CD4-positive, alpha-beta T cell treated with Interleukin-21 for 1 hour (primary cell): ENCODE measurements at places on chromosomes 7 and 10.

DNA sequence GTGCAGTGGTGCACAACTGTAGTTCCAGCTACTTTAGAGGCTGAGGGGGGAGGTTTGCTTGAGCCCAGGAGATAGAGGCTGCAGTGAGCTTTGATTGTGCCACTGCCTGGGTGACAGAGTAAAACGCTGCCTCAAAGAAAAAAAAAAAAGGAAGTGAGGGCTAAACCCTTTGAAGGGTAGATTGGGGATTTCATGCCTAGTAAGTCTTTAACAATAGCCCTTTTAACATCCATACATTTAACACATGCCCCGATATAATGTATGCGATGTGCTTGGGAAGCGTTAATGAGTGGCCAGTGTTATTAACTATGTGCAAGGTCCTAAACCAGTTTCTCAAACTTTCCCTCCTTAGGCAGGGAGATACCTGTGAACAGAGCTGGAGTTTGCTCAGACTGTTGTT lies 229.2 kb upstream of the HPS1 start:
- no peak for DNase-seq

GRCh38 chr10:58955615-58956014 lies 220.8 kb upstream of the PHYHIPL start:
- DNase-seq: no peak

- no peak for DNase-seq
These were observed 76.2 kb upstream of the PPP2R2D start for GRCh38 chr10:131824371-131825149.

DNA sequence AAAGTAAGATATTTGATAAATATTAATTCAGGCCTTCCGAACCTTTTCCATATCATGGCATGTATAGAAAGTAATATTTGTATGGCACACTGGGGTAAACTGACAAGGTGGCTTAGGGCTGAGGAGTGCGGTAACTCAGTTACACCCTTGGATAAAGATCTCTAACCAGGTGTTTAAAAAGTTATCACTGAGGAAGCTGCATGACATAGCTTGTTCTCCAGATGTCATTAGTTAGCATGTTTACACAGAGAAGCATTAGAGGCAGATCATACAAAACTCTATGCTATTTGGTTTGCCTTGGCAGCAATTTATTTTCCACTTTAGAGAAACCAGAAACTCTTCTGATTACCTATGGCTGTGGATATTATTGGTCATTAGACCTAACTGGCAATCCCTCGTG lies 118.2 kb downstream of the ST7 start:
- no peak for DNase-seq

DNA sequence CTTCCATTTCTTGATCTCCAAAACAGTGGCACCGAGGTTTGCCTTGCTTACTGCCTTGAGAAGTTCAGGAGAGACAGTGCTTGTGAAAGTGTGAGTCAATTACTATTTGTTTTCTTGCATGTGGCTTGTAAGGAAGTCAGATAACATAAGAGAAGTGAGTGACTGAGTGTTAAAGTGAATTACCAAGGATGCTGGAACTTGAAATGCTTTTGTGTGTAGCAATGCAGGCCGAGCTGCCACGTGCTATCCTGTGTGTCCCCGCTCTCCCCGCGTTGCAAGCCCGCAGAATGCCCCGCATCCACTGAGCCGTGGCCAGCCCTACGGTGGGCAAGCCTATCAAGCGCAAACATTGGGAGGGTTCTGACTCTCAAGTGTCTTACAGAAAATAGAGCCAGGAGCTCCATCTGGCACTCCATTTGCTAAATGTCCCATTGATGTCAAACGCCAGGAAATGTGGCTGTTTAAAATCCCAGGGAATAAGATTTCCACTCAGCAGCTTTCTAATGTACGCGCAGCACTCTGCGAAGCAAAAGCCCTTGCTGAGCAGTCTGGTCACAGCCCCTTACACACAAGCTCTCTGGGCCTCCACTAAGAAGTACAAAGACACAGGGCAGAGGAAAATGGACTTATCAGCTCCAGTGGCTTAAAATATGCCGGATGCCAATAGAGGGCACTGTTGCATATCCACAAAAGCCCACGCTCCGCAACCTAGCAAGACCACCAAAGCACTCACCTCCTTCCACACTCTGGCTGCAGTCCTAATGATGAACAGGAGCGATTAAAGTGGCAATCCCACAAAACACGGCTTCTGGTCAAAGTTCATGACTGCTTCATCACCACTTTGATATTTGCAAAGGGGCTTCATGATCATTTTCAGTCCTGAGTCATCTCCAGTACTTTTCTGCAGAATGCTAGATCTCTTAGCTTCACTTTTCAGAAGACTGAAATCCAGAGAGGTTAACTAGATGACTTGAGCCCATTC lies 158.0 kb upstream of the ITGB1 start:
- peak; percentile 72 for DNase-seq

DNA sequence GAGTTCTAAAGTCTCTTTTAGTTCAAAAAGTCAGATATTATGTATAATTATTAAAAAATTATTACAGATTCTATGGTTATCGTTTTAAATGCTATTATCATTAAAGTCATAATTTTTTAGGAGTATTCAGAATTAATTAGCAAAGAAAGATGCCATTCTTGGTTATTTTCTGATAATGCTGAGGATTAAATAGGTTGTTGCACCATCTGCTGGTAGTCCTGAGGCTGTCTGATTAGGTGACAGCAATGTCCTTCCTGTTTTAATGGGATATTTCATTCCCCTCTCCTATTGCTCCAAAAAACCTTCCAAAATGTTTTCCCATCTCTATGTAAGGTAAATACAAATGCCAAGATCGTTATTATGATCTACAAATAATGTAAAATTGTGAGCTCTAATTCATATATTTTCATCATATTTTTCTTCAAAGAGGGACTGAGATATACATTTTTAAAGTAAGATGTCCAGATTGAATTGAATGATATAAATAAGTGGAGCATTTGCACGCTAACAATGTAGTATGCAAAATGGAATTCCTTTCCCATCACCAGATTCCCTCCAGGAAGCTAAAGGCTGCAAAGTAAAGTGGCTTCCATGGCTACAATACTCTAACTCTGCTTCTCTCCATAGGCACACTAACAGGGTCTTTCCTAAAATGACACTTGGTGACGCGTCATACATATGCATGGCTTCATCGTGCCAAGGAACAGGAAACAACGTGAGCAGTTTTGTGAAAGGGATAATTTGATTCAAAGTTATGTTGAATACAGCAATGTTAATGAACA lies 58.8 kb upstream of the AKR1E2 start:
- peak; percentile 46 for DNase-seq

DNA sequence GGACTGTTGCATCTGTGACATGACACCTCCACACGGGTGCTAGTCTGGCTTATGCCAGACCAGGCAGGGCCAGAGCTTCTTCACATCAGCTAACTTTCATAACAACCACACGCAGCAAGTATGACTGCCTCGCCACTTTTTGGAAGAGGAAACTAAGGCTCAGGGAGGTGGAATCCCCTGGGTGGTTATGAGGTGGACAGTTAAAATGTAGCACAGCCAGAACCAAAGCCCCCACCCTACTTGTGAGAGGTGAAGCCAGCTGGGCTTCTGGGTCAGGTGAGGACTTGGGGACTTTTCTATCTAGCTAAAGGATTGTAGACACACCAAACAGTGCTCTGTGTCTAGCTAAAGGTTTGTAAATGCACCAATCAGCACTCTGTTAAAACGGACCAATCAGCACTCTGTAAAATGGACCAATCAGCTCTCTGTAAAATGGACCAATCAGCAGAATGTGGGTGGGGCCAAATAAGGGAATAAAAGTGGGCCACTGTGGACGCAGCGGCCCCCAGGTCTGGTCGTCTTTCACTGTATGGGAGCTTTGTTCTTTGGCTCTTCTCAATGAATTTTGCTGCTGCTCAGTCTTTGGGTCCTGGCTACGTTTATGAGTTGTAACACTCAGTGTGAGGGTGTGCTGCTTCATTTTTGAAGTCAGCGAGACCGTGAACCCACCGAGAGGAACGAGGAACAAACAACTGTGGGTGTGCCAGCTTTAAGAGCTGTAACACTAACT lies 171.0 kb downstream of the PTPN20 start:
- DNase-seq: no peak

DNA sequence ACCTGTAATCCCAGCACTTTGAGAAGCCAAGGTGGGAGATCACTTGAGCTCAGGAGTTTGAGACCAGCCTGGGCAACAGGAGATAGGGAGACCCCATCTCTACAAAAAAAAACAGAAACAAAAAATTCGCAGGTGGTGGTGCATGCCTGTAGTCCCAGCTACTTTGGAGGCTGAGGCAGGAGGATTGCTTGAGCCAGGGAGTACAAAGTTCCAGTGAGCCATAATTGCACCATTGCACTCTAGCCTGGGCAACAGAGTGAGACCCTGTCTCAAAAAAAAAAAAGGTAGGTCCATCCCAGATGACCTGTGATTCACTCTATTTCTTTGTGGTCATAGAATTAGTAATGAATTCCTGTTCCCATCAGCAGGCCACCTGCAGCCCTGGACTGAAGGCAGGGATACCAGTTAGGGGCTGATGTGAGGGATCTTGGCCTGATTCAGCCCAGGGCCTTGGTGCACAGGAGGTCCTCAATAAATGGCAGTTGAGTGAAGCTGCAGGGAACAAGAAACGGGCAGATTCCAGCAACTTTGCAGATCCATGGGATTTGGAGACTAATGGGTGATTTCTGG lies at the start of gene MYH16:
TSS of gene MYH16 (plus strand) at position 364 of the 570 bp plus-strand sequence.
- no peak for DNase-seq

DNA sequence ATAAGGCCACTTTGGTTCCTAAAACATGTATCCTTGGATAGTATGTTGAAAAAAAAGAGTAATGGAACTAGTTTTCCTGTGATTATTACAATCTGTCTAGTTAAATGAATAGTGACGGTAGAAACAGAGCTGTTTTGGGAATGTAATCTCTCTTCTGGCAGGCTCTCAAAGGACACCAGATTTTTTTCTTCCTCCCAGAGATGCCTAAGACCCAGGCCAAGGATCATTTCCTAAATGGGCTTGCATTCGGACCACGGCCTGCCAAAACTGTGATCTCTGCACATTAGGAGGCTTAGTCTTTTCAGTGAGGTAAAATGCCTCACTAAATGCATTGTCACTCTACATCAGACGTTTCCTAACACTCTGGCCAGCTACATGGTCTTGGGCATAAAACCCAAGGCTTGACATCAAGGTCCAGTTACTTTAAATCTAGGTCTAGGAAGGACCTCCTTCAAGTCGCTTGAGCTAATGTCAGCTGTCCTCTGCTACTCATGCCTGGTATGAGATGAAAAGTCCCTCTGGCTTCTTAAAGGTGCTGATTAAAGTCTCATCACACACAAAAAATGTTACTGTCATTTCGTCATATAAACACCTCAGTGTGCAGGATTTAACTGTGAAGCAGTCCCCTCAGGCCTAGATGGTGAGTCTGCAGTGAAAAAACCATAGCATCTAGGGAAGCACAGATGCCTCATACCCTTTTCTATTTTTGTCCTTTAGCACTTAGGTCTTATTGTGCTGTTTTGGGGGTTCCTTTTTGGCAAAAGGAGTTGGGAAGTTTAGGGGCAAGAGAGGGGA lies 47.7 kb downstream of the DLD start:
- DNase-seq: no peak

DNA sequence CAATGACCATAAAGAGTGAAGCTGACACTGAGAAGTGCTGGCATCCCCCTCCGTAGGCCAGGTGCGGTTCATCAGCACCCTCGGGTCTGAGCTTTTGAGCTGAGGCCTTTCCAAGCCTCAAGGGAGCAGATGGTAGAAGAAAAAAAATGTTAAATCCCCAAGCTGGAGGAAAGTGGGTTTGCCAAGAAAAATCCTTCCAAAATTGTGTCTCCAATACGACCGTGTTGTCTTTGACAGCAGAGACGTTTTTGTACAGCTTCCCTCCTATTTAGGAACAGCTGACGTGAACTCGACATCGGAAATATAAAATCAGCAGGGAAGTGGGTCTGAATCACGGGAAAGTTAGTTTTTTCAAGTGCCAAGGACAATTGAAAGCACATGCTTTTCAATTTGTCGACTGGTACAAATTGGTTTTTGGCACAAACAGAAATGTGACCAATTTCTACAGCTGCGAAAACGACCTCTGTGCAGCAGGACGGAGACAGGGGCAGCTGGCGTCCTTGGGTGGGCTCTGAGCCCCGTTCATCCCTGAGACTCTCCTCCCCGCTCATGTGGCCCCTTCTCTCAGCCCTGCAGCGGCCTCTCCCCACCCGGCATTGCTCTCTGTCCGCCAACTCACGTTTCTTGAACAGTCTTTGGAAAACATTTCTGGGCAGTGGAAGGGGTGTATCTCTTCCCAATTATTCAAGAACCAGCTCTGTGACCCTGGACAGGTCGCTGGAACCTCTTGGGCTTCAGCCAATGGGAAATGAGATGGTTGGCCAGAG lies 89.9 kb downstream of the PAXIP1 start:
- DNase-seq: no peak

DNA sequence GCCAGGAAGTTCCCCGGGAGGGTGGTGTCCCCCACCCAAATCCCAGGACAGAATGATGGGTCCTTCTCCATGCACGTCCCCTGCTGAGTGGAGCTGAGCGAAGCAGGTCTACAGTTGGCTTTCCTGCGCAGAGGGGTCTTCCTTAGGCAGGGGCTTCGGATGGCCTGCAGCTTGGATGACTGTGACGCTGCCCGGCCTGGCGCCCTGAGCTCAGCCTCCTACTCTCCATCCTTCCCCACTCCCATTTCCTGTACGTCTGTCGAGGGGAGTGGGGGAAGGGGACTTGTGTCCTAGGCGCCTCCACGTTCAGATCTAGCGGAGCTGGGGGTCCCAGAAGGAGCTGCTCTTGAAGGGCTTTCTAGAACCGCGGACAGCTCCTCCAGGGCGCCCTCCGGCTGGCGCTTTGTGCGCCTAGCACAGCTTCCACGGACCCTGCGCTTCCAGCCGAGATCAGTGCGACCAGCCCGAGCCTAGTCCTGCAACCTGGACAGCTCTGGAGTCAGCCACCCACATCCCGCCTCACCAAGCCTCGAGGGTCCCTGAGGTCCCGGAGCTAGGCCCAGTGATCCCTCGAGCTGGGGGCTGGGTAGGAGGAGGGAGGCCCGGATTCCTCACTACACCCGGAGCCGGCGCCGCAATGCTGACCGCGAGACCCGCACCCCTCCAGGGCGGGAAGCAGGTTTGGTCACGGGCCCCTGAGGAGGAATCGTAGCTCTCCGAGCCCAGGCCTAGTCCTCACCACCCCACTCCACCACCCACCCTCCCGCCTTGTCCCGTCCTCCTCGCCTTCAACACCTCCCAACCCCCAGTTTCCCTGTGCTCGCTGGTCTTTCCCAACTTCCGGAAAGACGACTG lies 1.9 kb downstream of the GRID1 start:
- no peak for DNase-seq

- DNase-seq: no peak
These were observed 86.1 kb downstream of the FAM107B start for GRCh38 chr10:14688606-14689005.

GRCh38 chr10:97385565-97385964 lies 15.6 kb downstream of the RRP12 start:
- no peak for DNase-seq
